ENCODE measurements at places on chromosomes 11 and 22. TPM values are rescaled to one million over a fixed set of nuclear protein-coding genes. Genes with fewer than 3 reads are reported as not detected.

RFPL2 gene
- total RNA-seq: not detected

CDC42EP1 gene
- total RNA-seq: 95.3 TPM

PKDREJ gene
- total RNA-seq: not detected

FCHSD2 gene
- 4.4 TPM for total RNA-seq

GRCh38 chr11:80595011-80595410 is 1154.2 kb upstream of the TENM4 start:
- DNase-seq: peak; percentile 52

DNA sequence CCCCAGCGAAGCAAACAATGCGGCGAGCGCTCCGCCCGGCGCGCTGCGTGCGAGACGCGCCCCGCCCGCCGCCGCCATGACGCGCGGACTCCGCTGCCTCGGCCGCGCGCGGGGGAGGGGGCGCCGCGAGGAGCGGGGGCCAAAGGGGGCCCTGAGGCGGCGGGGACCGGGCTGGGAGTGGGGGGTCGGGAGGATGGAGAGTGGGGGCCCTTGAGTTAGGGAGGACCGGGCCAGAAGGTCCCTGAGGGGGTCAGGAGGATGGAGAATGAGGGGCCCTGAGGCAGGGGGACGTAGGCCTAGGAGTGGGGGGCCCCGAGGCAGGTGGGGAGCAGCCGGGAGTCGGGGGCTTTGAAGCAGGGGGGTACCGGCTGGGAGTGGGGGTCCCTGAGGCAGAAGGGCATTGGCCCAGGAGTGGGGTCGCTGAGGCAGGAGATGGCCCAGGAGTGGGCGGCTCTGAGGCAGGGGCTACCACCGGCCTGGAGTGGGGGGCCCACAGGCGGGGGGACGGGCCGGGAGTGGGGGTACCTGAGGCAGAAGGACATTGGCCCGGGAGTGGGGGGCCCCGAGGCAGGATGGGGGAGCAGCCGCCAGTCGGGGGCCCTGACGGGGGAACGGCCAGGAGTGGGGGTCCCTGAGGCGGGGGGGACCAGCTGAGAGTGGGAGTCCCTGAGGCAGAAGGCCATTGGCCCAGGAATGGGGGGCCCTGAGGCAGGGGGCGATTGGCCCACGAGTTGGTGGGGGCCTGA is at the start of gene BRD1:
TSS of gene BRD1 (minus strand) at position 21 of the 746 bp plus-strand sequence. CDS start 3,556 bp downstream, outside the sequence.
- no peak for DNase-seq

DNA sequence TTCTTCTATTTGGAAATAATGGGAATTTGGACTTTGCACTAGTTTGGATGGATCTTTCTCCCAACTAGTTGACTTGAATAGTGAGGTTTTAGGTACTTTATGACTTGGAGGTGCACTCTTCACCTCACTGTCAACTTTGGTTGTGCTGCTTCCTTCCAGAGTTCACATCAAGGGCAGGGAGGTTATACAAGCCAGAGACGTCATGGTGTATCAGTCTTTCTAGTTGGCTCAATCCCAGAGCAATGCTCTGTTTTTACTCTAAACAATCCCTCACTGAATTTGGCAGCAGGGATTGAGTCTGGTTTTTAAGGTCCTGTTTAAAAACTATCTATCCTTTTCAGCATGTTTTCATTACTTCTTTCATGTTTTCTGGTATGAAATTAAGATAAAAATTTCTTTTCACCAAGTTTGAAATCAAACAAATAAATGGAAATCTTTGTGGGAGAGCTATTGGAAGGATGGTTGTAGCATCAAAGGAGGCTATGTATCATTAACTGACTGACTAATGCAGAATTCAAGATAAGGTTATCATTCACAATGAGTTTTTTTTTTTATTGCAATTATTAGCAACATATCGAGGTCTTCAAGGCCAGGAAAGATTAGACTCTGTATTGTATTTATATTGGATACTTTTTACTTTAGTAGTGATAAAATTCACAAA is 28.0 kb upstream of the ZBED5 start:
- peak; percentile 18 for DNase-seq

GRCh38 chr22:37898441-37899181 is 7.5 kb upstream of the MICALL1 start:
- peak; percentile 75 for DNase-seq

DNA sequence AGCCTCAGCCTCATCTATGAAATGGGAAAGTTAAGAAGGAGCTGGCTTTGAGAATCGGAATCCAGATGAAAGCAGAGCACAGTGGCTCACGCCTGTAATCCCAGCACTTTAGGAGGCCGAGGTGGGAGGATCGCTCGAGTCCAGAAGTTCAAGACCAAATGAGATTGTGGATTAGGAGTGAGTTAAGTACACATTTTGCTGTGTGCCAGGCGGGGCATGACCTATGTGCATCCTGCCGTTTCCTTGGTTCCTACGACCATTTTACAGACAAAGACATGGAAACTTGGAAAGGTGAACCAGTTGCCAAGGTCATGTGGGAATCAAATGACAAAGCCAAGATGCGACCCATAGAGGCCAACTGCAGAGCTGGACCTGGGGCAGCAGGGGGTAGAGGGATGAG is 4.2 kb downstream of the PLA2G3 start:
- DNase-seq: no peak

DNA sequence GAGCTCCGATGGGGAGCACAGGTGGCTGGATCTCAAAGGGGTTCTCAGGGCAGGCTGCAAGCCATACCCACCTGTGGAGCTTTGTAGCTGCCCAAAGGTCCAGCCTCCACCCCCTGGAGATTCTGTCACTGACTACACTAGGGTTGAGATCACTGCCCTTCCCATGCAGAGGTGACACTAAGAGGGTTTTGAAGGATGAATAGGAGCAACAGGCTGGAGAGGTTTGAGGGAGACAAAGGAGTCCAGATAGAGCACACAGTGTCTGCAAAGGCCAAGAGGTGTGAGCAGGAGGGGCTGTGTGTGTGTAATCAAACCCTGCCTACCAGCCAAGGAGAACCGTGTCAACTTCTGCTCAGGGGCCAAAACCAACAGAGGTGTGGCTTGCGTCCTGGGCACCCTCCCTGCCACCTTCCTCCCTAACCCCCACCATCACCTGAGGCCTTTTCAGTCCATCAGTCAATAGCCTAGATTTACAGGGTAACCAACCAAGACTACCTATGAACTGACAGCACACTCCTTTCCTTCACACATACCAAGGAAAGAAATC is 43.0 kb upstream of the WNT11 start:
- no peak for DNase-seq

GRCh38 chr11:107697291-107697690 is 14.6 kb downstream of the SLN start:
- DNase-seq: no peak

DNA sequence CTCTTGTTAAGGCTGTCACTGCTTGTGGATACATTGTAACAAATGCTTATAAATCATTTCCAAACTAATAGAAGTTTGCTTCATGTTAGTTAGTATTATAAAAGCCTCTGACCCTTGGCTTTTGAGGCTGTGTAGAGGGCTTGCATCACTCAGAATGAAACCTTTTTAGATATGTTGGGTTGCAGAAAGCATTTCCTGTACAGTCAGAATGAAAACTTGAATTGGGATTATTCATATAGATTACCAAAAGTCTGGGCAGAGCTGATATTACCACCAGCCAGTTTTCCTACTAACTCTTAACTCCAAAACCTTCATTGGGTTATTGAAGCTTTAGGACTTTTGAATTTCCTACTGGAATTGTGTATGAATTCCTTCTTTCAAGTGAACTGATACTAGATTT is 12.0 kb downstream of the KMT2A start:
- no peak for DNase-seq

GRCh38 chr11:103929170-103929903 is 107.1 kb upstream of the DDI1 start:
- no peak for DNase-seq

DNA sequence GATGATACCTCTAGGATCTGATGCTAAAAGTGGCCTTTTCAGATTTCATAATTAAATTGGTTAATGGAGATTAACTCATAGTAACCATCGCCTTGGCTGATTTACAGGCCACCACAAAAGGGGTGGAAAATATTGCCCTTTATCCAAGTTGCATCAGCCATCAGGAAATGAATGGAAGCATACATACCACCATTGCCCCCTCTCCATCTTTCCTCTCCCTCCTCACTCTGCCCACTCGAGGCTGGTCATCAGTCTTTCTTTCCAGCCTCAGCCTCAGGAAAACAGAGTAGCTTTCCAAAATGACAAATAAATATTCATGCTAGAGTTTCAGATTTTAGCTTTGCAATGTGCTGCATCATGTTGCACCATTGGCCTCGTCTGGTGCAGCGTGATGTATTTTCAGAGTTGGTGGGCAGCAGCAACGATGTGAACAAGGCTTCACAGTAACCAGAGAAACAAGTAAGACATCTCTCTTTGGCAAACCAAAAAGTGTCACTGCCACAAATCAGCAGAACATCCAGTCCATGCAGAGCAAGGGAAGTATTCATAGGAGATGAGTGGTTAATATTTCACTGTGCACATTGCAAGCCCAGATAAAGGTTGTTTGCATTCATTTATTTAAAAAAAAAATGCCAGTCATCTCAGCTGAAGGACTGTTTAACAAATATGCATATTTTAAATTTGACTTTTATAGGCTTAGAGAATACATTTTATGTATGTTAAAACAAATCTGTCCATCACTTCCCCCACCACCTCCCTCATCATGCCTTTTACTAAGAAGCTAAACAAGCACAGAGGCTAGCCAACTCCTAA is 136.7 kb upstream of the FAT3 start:
- no peak for DNase-seq

DNA sequence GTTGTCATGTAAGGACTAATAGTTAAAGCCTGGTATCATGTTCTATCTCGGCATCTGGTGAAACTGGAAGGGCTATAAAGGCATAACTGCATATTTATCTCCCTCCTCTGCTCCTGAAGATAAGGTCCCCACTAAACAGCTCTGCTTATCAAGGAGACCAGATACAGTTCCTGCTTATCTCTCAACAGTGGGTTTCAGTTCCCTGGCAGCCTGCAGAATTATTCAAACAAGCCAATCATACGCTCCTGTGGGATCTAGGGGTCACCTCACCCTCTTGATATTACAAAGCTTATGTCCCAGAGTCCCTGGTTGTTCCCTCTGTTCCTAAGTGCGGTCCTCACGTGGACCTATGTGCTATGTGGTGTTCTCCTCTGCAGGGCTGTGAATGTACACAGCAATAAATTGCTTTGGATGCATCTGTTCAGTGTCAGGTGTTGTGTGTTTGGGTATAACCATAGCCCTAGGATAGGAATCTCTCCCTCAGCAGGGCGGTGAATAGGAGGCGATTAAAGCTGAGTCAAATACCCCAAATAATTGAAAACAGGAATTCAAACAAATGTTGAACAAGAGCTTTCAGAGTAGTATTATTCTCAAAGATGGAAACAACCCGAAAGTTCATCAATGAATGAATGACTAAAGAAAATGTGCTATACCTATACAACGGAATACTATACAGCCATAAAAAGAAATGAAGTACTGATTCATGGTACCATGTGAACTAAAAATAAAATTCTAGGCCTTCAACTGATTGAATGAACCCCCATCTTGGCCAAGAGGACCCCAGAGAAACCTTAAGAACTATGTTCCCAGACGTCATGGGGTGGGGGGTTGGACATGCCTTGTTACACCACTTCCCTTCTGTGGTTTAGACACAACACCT is 3.1 kb upstream of the OOSP4A start:
- no peak for DNase-seq

- DNase-seq: no peak
Observed at GRCh38 chr11:2199466-2200341, 28.1 kb upstream of the TH start.

DNA sequence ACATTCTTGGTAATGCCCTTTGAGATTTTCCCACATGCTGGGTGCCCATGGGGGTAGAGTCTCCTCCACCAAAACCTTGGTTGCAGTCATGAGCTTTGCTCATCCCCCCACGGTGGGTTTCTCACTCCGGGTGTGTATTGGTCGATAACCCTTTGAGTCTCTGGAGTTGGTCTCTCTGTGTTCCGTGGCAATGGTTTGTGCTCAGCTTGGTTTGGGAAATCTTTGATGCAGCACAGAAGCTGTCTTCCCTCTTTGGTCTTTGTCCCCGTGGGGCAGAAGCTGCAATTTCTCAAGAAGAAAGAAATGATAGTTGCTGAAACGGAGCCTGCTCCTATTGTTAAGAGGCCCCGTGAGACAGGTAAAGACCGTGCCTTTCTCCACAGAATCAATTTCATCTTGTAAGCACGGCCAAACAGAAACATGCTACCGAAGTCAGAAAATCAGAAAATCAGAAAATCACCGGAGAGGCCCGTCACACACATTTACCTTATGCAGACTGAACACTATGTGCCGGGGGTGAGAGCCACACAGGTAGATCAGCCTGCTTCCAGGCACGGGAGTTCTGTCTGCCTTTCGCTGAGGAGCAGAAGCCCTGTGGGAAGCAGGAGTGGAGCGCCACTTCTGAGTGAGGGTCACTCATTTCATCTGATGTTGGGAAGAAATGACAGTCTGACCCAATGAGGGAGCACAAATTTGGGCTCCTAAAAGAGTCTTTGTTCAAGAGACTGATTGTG is 186.1 kb downstream of the TBC1D22A start:
- no peak for DNase-seq

DNA sequence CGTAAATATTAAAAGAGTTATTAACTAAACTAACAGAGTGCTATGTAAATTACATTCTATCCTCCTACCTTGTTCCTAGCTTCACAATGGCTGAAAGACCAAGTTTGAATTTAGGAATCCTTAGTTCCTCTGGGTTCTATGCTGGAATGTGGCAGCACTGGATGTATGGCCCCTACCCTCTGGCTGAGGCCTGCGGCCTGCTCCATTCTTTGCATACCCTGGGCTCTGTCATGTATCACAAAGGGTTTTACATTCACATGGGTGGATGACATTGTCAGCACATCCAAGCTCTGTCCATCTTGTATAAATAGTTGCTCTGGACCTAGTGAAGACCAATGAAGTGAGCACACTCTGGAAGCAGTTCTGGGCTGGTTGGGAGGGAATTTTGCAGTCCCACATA is 54.5 kb downstream of the AASDHPPT start:
- DNase-seq: no peak

DNA sequence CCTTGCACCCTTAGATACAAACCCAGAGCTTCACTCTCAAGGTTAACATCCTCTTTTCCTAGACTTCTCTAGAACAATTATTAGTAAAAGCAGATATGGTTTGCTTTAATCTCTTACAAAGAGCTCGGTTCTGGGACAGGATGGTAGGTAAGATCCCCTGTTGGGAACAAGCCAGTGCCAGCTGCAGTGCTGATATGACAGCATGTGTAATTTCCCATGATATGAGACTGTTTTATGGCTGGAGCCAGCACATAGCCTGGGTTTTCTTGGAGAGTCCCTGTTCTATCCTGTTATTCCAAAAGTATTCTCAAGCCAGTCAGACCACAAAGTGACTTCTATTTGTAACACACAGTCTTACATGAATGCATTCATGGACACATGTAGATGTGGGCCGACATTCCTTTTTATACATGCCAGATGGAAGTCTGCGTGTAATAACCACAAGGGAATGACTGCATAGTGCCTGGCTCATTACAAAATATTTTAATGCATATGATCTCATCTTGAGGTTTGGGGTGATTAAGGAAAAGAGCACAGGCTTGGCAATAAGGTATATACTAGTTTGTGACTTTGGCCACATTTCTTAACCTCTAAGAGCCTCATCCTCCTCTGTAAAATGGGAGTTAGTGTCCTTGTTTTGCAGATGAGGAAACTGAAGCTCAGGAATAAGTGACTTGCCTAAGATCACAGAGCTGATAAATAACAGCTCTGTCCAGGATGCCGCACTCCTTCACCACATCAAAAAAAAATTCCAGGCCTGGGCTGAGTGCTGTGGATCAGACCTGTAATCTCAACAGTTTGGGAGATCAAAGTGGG is 21.8 kb downstream of the CLMP start:
- peak; percentile 98 for DNase-seq
